Psoas muscle (tissue), 8 donors: ENCODE measurements at places on chromosomes 1 and 21. TPM values are rescaled to one million over a fixed set of nuclear protein-coding genes. Genes with fewer than 3 reads are reported as not detected.

ANGPTL3 gene
- total RNA-seq: not detected

DNA sequence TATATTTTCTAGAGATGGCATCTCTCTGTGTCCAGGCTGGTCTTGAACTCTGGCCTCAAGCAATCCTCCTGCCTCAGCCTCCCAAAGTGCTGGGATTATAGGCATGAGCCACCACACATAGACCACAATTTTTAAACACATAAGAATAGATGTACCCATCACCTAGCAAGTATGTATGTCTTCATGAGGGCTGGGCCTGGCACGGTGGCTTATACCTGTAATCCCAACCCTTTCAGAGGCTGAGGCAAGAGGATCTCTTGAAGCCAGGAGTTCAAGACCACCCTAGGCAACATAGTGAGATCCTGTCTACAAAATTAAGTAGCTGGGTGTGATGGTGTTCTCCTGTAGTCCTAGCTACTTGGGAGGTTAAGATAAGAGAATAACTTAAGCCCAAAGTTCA, 13.8 kb downstream of the UQCRH start:
- H3K36me3 ChIP-seq: peaks cover 8% of the 10 kb centered on the region
- H3K27me3 ChIP-seq: no peaks in the 10 kb centered on the region
- no peaks in the 10 kb centered on the region for H3K4me1 ChIP-seq
- H3K4me3 ChIP-seq: no peak overlapping the region

RNF186 gene
- total RNA-seq: not detected

B4GALT3 gene
- total RNA-seq: 30.3 TPM

DNA sequence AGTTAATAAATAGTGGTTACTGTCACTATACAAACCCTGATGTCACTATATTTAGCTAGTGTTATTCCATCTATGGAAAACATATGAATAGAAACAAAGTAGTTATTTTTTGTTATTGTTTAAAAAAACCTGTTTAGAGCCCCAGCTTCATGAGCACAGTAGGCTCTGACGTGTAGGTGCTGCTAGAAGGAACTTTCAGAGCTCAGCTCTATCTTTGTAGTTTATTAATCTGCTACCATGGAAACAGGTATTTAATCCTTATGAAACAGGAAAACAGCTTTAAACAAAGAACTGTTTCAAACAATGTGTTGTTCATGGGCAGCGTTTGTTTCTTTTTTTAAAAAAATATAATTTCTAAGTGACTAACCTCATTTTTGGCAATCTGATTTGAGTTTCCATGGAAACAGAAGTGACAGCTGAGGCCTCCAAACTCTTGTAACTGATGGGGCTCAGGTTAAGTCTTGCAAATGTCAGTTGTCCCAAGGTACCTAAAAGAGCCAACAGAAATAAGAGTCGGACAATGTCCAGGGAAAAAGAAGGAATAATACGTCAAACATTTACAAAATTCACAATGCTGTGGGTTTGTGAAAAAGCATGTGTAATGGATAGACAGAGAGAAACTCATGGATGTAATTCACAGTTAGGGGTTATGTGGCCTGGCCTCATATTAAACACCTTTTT, 162.0 kb upstream of the C21orf91 start:
- no peak for DNase-seq
- no peak overlapping the region for H3K27ac ChIP-seq
- no peaks in the 10 kb centered on the region for H3K27me3 ChIP-seq
- H3K4me3 ChIP-seq: no peak overlapping the region
- no peaks in the 10 kb centered on the region for H3K4me1 ChIP-seq

FCER1G gene
- total RNA-seq: 3.3 TPM

ALX3 gene
- not detected for total RNA-seq

TINAGL1 gene
- total RNA-seq: 52.5 TPM

DNA sequence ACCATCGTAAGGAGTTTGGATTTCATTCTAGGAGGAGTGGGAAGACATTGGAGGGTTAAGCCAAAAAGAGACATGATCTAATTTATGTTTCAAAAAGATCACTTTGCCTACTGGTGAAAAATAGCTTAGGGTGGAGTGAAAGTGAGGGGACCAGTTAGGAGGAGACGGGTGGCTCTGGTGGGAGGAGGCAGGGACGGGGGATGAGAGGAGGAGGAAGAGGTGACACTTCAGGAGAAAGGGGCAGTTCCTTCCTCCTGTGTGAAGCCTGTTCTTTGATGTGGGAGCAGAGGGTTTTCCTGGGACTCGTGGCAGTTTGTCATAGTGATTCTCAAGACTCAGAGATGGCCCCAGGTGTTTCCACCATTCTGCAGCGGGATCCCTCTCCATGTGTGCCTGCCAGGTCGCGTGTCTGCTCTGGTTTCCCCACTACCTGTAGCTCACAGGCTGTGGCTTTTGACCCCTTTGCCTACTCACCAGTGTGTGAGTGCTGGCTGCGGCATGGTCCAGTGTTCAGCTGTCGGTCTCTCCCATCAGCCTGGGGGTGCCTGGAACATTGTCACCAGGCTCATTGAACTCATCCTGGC, 102.4 kb downstream of the CNIH3 start:
- no peak overlapping the region for H3K27ac ChIP-seq
- DNase-seq: no peak
- no peak overlapping the region for H3K4me3 ChIP-seq
- no peaks in the 10 kb centered on the region for H3K36me3 ChIP-seq

DNA sequence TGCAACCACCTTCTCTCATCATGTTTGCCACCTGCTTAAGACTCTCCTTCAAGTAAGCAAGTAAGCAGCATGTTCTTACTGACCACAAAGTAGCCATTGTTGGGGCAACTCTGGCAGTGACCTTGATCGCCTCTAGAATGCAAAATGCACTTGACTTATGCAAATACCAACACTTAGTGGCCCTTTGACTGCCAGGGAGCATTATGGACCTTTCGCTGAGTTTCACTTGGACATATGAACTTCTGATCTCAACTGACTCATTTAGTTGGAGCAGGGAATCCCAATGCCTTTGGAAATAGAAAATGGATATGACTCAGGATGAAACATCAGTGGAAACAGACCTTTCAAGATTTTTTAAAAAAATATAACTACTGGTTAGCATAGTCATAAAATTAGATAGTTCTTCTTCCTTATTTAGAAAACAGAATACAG, 6.1 kb upstream of the PLA2G5 start:
- H3K36me3 ChIP-seq: no peaks in the 10 kb centered on the region
- no peak overlapping the region for H3K4me3 ChIP-seq
- no peaks in the 10 kb centered on the region for H3K4me1 ChIP-seq
- no peak overlapping the region for H3K27ac ChIP-seq
